ENCODE measurements at places on chromosomes 2 and 18.
A peak's percentile ranks its signal among the peaks of the same experiment; 100 is the strongest.

DNA sequence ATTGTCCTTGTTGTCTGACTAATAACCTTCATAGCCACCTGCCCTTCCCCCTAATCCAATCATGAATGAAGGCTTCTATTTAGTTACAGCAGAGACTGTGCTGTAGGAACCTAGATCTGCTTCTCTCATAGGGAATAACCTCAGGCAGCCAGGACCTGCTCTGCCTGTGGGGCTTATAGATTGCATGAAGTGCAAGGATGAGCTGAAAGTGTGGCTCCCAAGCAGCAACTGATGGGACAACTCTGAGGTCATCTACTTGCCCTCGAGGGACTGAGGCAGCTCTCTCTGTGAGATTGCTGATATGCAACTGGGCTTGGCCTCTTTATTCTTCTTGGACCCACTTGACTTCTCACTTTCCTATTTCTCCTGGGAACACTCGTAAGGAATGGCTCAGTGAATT, 23.8 kb upstream of the SLC38A11 start:
- DNase-seq, result no peak

- no peak for DNase-seq
These were observed 47.2 kb downstream of the PRKRA start for GRCh38 chr2:178403671-178404306.

DNA sequence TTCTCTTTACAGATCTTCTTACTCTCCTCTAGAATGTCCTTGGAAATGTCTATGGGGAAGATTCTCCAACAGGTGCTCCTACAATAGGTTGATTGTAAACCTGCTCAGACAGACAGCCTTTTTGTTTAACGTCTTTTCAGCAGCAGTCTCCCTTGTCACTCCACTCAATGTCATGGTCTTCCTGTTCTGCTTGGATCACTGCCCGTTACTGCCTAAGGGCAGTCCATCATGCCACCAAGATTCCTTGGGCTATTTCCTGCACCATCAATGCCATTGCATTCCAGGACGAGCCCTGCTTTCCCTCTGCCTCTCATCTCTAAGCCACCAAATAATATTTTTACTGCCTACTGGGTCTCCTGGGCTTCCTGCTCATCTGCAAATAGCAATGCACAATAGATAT, 97.4 kb upstream of the GALNT5 start:
- no peak for DNase-seq

DNA sequence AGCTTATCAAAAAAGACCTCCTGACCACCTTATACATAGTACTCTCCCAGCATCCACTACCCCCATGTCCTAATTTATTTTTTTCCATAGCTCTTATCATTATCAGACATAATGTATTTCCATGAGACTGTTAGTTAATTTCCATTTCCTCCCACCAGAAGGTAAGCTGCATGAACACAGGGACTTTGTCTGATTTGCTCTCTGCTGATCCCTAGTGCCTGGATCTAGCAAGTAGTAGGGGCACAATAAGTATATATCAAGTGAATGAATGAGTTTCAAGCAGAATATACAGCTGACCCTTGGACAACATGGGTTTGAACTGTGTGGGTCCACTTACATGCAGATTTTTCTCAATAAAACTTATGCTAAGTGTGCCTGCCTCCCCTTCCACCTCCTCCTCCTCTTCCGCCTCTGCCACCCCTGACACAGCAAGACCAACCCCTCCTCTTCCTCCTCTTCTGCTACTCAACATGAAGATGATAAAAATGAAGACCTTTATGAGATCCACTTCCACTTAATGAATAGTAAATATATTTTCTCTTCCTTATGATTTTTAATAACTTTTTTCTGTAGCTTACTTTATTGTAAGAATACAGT, 53.8 kb downstream of the CTAGE1 start:
- peak; percentile 4 for DNase-seq

GRCh38 chr2:127187081-127187775, 32.9 kb downstream of the CYP27C1 start:
- DNase-seq, result no peak

DNA sequence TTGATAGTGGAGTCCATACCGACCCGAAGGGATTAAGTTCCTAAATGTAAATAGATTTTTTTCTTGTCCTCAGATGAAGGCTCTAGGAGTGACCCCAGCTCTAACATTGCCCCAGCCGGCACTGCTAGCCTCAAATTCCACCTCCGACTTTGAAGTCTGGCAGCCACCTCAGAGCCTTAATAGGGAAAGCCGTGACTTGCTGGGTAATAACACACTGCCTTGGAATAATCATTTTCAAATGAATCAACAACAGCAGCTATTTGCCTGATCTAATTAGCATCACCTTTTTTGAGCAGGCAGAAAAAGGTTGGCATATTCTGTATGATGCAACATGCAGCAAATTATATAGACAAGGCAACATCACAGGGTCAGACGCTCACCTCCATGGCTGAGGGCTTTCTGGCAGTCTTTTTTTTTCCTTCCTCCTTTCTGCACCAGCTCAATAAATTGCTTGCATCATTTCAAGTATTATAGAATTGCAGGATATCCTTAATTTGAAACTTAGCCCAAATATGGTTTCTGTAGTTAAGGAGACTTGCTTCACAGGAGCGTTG, 276.5 kb upstream of the ATP5MC3 start:
- no peak for DNase-seq

GRCh38 chr18:27762054-27762453, 414.9 kb downstream of the CDH2 start:
- no peak for DNase-seq

- DNase-seq, result no peak
These were observed 119.5 kb upstream of the MCFD2 start for GRCh38 chr2:47034973-47035609.
